ENCODE measurements at places on chromosomes 4 and X.

- DNase-seq: no peak
These were observed 11.7 kb upstream of the NUDT9 start for GRCh38 chr4:87410679-87411078.

DNA sequence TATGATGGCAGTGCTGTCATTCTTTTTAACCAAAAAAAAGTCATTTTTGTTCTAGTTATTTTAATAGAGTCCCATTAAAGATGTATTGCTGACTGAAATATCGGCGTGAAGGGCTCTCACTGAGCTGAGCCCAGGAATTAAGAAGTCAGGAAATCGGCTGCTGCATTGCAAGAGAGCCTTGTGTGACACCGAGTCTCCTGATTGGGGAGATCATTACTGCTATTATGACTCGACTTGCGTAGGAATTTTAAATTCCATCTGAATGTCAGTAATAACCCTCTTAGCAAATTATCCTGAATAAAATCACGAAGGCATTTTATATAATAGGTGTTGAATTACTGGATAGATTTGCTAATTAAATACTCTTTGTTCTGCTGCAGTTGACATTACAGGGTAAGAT lies 111.5 kb downstream of the POLA1 start:
- no peak for DNase-seq

DNA sequence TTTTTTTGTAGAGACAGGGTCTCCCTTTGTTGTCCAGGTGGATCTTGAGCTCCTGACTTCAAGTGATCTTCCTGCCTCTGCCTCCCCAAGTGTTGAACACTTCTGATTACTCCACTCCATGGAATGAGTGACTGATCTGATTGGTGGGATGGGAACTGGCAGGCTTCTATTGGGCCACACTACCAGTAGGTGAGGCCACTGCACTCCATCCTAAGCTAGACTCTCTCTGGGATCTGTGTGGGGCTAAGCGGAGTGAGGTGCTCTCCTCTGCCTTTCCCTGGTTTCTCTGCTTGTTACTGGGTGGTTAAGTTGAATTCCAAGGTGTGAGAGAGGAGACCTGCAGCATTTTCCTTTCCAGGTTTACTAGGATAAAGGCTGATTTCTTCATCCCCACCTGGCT lies 58.7 kb downstream of the ENOPH1 start:
- no peak for DNase-seq

DNA sequence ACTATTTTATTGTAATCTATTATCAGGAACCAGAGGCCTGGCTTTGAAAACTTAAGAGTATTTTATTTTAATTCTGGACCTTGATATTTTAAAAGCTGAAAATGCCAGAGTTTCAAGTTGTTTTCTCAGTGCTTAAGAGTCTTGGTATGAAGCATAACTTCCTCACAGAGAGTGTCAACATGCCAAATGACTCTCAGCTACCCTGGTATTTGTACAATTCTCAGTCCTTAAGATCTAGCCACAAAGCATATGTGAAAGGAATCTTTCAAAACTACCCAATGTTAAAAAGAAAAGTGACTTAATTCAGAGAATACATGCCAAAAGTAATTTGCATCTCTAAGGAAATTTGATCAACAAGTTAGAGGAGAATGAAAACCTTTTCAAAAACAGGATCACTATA lies 171.9 kb downstream of the DKK2 start:
- DNase-seq: no peak

DNA sequence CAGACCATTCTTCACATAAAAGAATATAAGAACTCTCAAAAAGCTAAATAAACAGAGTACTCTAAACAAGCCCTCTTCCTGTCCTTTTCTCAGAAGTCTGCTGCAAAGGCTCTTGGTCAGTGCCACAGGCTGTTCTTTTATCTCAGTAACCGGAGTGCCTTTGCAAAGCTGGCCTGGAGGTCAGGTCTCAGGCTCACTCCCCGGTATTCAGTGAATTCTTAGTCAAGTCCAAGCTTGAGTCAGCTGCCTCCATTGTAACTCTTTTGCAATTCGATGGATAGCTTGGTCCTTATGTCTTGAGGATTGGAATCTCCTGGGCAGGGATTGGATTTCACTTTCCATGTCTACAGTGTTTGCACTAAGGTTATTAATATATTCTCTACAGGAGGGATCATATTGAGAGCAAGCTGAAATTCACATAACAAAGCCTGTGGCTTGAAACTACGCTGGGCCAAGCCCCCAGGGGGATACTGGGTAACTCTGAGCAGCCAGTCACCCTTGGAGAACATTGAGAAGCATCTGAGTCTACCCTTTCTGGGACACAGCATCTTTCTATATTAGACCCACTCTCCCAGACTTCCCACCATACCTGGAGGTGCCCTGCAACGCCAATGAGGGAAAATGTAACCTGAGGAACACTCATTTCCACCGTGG lies 10.0 kb upstream of the HS6ST2 start:
- no peak for DNase-seq

GRCh38 chrX:139784807-139785206 lies 76.8 kb upstream of the MCF2 start:
- DNase-seq: no peak

- peak; percentile 97 for DNase-seq
These were observed 53.0 kb downstream of the COQ2 start for GRCh38 chr4:83231620-83232076.

DNA sequence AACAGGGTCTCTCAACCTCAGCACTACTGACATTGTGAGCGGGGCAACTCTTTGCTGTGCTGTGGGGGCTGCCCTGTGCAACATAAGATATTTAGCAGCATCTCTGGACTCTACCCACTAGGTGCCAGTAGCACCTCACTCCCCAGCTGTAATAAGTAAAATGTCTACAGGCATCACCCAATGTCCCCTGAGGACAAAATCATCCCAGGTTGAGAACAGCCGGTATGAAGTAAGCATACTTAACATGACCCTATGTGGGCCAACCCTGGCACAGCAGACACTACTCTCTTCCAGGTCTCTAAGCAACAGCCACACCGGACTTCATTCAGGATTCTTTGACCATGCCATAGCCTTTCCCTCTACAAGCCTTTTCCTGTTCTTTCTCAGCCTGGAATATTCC lies 10.5 kb upstream of the MGST2 start:
- peak; percentile 0 for DNase-seq

Measured in SIG-M5 (cell line).